ENCODE measurements at places on chromosomes 12 and 14.

GRCh38 chr12:124800506-124800905 is 63.2 kb downstream of the SCARB1 start:
- no peak for DNase-seq

DNA sequence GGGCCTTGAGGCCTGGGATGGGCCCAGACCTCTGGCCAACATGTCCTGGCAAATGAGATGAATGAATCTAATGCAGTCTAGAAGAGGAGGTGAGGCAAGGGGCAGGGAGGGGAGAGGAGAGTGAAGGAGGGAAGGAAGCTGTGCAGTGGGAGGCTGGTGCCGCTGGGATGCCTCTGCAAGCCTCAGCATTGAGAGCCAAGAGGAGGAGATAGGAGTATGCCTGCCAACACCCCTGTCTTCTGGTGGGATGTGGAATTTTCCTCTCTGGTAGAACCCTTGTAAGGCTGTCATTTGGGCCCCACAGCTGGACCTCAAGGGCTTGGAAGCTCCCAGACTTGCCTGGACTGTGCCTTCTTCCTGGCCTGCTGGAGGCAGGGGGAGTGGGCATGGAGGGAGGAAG is 21.9 kb downstream of the KRT80 start:
- no peak for DNase-seq

DNA sequence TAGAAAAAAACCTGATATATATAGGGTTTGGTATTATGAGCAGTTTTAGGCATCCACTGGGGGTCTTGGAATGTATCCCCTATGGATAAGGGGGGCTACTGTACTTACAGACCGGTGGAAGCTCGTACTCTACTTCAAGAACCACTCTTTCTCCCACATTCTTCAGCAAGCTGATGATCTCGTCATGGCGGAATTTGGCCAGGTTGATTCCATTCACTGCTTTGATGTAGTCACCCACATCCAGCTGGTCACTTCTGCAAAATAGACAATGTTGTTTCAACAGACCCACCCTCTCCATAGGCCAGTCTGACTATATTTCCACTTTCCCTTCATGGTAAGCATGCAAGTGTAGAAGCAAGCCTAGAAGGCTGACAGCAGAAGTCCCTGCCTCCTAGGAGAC is 139.9 kb downstream of the GRIP1 start:
- DNase-seq, result peak; percentile 91

GRCh38 chr14:74683406-74683805 is 29.5 kb downstream of the AREL1 start:
- DNase-seq, result no peak

GRCh38 chr12:119544765-119545625 is 48.6 kb upstream of the TMEM233 start:
- peak; percentile 72 for DNase-seq

GRCh38 chr12:108570743-108571608 is 8.6 kb downstream of the ISCU start:
- peak; percentile 43 for DNase-seq

- DNase-seq, result no peak
These were observed 34.2 kb upstream of the KTN1 start for GRCh38 chr14:55545779-55546178.

DNA sequence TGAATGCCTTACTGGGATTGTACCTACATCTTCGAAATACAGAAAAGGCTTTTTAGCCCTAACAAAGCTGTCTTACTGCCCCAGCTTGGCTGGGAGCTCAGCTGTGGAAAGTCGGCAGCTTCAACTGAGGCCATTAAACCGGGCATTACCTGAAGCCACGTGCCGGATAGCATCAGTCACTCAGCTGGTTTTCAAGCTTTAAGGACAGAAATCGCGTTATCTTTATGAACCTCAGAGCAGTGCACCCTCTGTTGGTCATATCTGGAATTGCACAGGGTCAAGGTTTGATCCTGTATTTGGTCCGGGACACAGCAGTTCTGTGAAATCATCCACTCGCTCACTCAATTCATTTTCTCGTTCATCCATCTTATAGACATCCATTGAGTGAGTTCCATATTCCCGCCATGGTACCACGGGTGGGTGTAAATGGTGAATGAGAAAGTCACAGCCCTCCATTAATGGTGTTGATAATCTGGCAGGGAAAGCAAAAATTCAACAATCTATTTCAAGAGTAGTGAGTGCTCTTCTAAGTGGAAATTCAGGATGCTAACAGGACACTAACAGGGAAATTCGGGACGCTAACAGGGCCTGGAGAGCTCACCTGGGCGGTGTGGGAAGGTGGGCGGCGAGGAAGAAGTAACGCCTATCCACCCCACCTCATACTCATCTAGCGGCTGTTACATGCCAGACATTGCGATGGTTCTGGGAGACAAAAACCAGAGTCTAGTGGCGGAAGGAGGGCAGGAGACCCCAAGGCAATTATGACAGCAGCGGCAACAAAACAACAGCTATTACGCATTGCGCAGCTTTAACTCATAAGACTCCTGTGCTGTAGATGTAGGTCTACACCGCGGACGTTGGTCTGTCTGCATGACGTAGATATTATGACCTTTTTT is 60.6 kb upstream of the TCL1A start:
- peak; percentile 73 for DNase-seq

DNA sequence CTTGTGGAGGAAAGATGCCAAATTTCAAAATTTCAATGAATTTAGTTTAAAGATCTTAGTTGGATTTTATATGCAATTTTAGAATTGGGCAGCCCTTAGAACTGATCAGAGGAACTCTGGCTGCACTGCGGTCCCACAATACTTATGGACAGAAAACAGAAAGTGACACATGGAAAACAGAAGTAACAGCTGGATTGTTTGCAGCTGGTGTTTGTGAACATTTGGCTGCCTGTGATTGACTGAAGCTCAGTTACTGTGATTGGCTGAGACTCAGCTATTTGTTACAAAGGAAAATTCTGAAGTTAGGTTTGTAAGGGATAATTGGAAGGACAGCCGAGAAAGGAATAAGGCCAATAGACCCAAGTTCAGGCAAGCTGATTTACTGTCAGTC is 10.0 kb upstream of the KRT86 start:
- DNase-seq, result no peak

GRCh38 chr12:108881953-108882352 is 2.1 kb downstream of the DAO start:
- no peak for DNase-seq

GRCh38 chr14:51908086-51908485 is 47.7 kb downstream of the GNG2 start:
- no peak for DNase-seq

DNA sequence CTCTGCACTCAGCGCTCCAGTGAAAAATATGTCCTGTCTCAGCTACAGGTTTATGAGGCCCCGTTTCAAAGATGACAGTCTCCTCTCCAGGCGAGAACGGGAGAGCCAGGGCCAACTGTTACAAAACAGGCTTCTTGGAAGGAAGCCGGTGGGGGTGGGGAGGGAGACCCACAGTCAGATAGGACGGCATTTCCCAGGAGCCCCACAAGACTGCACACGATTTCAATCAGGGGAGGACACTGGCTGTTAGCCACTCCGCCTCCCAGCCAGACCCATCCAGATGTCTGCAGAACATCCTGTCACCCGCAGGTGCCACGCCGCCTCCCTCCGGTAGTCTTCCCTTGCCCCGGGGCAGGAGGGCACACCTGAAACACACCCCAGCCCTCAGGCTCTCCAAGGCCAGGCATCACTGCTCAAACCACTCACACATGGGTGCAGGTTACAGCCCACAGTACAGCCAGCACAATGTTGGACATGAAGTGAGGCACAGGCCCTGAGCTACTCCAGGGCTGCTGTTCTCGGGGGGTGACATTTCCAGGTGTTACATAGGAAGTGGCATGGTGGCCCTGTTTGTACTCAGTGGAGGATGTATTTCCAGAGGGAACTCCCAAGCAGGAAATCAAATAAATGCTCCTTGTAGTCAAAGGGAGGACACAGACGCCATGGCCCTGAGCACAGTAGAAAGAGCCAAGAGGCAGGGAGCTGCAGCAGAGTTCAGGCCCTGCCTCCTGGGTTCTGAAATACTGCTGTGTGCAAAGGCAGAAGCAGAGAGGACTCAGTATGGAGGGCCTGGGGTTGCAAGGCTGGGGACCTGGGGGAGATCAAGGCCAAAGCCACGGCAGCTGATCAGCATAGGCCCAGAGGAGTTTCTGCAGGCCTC is 138.1 kb downstream of the BCL11B start:
- peak; percentile 50 for DNase-seq

DNA sequence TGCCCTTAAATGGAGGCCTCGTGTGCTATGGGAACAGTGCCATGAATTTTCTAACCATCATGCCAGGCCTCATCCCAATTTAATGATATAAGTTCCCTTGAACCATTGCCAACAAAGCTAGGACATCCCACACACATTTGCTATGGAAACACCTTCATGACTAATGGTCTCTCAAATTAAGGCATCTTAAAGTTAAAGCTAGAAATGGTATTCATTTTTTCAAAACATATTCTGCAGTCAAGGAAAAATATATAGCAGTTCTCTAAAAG is 117.3 kb downstream of the BTG1 start:
- DNase-seq, result no peak

DNA sequence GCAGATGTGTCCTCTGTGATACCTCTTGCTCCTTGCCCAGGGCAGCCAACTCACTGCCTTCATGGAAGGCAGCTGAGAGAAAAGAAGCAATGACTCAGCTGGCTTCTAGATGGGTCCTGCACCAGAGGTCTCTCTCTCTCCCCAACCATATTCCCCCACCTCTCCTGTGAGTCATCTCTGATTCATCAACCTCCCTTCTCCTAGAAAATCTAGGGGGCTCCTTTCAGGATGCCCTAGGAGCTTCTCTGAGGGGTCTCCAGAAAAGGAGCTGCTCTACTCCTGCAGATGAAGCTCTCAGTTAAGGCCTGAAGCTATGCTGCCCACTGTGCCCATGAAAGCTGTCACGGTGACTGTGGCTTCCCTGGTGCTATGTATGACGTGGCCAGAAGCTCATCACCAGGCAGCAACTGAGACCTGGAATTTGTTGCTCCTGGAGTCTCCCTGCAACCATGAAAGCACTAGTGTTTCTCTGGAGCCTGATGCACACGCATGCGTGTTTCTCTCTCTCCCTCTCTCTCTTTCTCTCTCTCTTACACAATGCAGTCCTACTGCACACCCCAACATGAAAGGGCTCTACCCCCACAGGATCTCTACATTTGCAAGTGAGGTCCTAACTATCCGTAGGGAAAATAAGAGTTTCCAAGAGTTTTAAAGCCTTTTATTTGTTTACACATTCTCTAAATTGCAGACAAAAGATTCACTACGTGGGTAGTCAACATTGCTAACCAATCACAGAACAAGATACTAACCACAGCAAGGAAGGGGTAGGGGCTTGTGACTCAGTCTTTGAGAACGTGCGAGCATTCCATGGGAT is 285.3 kb downstream of the DPF3 start:
- peak; percentile 52 for DNase-seq

- DNase-seq, result no peak
These were observed 212.9 kb downstream of the ESR2 start for GRCh38 chr14:64081174-64081746.

- no peak for DNase-seq
These were observed 24.5 kb downstream of the PPFIBP1 start for GRCh38 chr12:27548301-27549199.

GRCh38 chr12:128339631-128340030 is 72.7 kb downstream of the TMEM132C start:
- no peak for DNase-seq

DNA sequence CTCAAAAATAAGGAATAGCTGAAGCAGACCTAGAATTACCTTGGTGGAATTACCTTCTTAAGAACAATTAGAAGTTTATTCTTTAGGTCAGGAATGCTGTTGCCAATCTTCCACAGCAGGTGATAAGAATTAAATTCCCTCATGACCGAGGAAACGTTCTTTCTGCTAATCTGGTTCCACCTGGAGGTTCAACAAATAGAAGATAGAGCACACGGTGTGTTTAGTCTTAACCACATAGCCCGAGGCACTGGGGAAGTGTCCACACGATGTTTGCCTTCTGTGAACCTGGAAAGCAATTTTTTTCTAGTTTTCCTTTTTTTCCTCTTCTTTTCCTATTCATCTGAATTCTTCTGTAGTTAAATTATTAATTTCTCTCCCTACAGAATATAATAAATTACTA is 906.9 kb downstream of the NRXN3 start:
- no peak for DNase-seq

- DNase-seq, result no peak
These were observed 358.5 kb downstream of the TMEM121 start for GRCh38 chr14:105884808-105885281.

GRCh38 chr14:68876976-68877375 is 84.1 kb upstream of the ZFP36L1 start:
- DNase-seq, result no peak

DNA sequence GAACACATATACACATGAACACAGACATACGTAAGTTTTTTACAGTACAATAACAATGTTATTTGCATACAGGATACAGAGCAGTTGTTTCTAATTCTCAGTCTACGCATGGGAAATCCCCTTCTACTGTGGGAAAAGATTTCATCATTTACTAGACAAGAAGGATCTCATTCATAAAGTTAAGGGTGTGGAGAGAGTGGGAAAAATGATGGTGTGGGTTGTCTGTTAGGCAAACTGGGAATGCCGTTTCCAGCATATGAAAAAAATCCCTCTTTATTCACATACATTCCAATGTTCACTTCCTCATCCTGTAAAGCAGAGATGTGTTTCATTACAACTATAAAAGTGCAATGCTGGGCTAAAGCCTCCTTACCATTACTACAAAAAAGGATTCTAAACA is 120.9 kb downstream of the SINHCAF start:
- DNase-seq, result no peak

DNA sequence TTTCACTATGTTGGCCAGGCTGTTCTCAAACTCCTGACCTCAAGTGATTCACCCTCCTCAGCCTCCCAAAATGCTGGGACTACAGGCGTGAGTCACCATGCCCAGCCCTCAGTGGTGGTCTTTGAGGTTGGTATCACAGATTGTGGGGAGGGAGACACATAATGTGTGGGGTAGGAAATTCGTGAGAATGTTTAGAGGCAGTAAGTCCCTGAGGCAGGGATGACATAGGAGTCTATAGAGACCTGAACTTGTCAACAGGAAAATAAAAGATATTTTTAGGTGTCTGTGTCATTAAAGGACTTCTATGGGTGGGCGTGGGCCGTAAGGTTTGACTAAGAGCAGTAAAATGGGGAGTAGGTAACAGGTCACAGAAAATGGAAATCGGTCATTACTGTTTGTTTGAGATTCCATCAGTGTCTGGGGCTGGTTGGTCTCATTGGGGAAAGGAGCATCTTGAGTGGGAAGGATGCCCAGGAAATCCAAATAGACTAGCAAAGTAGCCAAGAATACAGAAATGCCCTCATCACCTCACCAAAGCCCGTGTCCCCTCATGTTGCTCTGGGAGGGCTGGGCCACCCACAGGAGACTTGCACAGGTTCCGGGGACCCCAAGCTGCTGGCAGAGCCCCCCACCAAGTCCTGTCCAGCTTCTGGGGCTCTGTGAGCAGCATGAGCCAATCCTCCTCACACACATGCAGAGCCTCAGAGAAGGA is 63.6 kb upstream of the BCL2L14 start:
- no peak for DNase-seq

GRCh38 chr12:41967668-41968500 is 176.8 kb downstream of the GXYLT1 start:
- DNase-seq, result peak; percentile 85

GRCh38 chr12:120356567-120357030 is 12.4 kb downstream of the MSI1 start:
- DNase-seq, result peak; percentile 96

- DNase-seq, result no peak
These were observed 50.9 kb downstream of the TRPV4 start for GRCh38 chr12:109782326-109782703.

- DNase-seq, result no peak
These were observed 225.5 kb downstream of the EPS8 start for GRCh38 chr12:15563663-15564062.

All from mesendoderm (in vitro differentiated cells).